Activated naive CD4-positive, alpha-beta T cell treated with anti-CD3 and anti-CD28 coated beads, Interleukin-2, amount 50 U/mL, for 16 hours (primary cell): ENCODE measurements at places on chromosomes 7 and 10.

- no peak for DNase-seq
Measured at GRCh38 chr7:108580298-108580697, 10.6 kb downstream of the DNAJB9 start.

DNA sequence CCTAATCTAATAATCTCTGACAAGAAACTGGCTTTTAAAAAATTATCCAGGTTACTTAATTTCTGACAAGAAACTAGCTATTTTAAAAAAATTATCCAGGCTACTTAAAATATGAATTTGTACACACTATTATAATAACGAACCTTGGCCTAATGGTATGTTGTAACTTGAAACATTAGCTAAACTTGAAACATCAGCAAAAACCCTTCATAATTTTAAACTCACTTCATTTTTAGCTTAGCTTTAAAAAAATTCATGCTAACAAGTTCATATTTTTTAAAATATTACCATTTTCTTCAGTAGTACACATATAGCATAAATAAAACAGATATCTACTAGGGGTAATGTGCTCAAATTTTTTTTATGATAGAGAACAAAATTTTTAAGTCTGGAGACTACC, 35.6 kb downstream of the BRAF start:
- DNase-seq = no peak

- no peak for DNase-seq
Measured at GRCh38 chr7:94451187-94451586, 56.5 kb downstream of the COL1A2 start.

DNA sequence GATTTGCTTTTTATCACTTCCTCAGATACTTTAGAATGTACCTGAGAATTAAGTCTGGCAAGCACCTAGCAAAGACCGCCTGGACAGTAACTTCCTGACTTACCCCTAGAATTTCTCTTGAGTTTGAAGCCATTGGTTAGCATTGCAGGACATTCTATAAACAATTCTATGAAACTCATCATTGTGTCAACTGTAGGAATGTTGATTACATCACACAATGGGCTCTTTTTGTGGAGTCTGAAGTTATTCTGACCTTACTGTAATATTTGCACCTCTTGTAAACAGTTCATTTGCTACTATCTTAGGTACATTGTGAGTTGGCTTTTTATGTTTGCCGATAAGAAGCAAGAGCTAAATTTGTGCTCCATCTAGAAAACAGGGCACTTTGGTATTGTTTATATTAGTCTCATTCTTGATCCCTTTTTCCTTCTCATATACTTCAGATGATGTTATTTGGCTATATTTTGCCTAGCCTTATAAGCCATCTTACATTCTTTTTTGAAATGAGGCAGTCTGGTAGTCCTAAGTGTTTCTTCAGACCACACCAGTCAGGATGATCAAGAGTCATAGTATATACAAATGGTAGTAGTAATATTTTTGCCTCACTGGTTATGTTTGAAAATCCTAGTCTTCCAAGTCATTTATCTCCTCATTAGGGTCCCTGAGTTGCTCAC, 52.4 kb downstream of the CASD1 start:
- no peak for DNase-seq

- DNase-seq = no peak
Measured at GRCh38 chr10:18260310-18260922, 120.2 kb downstream of the CACNB2 start.

- no peak for DNase-seq
Measured at GRCh38 chr7:2913760-2914387, 69.8 kb upstream of the GNA12 start.

- no peak for DNase-seq
Measured at GRCh38 chr7:24732646-24733413, 24.4 kb downstream of the GSDME start.

DNA sequence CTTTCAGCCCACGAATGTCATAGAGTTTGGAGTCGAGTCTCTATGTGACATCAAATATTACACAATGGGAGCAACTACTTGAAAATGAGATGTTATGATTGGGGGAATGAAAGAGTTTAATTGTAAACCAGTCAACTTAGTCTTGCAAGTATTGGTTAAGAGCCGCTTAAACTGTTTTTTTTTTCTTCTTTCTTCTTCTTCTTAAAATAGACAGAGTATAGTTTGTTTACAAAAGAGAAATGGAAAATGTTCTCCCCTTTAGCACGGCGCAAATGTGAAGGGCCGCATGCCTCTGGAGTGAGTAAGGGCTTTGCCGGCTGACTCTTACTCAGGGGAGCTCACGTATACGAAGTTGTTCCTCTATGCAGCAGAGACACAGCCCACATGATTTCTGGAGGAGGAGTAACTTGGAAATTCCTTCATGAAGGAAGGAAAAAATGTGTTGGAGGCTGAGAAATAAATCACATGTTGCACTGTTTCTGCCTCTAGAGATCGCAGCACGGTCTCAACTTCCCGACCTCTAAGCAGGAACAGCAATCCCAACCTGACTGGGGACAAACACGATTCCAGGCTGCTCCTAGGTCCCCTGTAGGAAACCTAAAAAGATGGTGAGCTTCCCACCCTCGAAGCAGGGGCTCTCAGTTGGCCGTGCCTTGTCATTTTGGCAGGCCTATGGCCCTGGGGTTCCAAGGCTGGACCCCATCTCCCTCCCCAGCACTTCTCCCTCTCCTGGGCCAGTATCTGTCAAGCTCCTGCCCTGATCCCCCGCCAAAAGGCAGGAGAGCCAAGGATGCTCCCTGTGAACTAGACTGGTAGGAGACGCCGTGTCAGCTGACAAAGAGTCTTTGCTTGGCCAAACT, 44.8 kb downstream of the MYOF start:
- no peak for DNase-seq

DNA sequence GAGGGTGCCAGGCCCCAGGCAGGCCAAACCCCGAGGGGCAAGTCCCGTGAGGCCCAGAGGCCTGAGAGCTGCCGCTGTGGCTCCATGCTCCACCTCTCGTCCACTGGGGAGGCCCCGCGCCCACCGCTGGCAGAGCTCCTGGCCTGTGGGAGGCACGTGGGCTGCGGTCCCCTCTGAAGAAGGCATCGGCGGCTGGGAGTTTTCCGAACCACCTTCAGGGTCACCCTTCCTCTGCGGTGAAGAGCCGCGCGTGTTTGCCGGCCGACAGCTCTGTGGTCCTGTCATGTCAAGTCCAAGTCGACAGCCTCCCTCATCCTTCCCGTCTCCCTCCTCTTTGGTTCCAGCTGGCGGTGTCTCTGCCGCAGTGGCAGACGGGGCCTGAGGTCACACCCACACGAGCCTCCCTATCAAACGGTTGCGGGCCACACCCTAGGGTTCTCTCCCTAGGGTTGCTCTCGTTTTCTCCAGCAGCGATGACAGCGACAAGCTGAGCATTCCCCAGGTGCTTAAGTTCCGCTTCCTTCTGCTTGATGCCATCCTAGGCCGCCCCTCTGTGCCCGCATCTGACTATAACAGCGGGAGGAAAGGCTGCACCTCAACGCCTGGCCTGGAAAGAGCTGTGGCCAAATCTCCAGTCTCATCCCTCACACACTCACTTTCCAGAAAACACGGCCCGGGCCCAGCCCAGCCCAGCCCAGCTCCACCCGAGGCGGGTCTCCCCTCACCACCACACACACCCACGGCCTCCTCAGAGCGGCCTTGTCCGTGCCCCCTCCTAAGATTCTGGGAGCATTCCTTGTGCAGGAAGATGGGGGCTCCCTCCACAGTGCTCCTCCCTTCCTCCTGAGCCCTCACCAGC, 185.0 kb downstream of the ELFN1 start:
- peak; percentile 7 for DNase-seq

DNA sequence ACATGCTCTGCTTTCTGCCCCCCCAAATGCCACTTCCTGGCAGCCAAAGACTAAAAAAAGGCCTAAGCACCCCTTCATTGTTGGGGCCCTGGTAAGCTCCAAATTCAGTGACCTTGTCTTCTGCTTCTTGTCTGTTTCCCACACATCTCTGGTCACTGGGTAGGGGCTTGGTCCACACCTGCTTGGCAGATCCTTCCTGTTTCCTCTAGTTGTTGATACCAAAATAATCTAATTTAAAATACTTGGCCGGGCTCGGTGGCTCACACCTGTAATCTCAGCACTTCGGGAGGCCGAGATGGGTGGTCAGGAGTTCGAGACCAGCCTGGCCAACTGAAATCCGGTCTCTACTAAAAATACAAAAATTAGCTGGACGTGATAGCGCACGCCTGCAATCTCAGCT, 130.6 kb downstream of the CAMK1D start:
- DNase-seq = no peak

GRCh38 chr10:352476-353235, 217.4 kb downstream of the ZMYND11 start:
- DNase-seq = no peak

- no peak for DNase-seq
Measured at GRCh38 chr10:43667317-43667731, 18.6 kb upstream of the ZNF32 start.
